NCI-H187 treated with DMSO at 0.1 percent for 48 hours (cell line): ENCODE measurements at places on chromosomes 6 and 20.

DNA sequence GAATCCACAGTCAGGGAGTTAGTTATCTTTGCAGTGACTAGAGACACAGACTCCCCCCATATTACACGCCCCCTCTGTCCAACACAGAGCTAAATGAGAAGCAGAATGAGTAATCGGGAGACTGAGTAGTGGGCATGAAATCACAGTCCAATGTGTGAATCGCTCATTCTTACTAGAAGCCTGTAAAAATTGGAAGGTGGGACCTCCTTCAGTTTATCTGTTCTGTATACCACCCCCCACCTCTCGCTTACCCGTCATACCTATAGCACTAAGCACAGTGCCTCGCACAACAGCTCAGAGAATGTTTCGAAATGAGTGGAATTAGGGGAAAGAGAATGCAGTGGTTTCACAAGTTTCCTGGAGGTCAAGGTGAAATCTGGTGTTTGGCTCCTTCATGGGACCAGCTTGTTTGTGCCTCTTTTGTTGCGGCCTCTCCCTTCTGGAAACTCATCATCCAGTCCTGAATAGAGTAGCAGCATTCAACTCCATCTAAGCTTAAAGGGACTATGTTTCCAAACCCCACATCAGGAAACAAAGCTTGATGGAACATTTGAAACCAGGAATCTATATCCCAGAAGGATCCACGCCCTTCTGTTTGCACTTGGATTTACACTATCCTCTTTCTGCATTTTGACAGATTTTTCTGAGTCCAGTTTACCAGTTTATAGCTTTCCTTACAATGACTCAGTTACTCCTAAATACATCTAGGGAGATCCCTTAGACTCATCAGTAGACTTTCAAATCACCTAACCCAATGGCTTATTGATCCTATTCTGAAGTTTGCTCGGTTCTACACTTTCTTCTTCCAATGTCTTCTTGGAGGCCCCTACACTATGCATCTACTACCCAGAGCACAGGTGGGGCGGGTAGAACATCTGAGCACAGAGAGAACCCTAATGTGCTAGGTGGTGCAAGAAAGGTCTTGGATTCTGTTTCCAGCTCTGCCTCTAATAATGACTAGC lies 59.2 kb upstream of the PIM1 start:
- DNase-seq, result no peak

DNA sequence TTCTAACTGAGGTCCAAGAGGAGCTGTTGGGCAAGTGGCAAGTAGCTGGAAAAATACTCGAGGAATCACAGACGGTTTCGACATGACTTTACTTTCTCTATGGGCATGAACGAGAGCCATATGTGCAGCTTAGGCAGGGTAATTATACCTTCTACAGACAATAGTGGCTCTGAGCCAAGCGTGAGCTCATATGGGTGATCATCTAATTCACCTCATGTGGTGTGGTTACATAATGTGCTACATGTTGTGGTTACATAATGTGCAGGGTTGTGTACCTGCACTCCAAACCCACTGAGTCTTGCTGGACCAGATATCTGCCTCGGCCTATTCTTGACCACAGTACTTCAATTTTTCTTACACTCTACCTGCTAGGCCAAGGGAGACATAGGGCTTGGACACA lies 771.7 kb upstream of the EYS start:
- DNase-seq, result no peak

- no peak for DNase-seq
Observed at GRCh38 chr20:55140631-55141030, 665.2 kb downstream of the DOK5 start.

- DNase-seq, result no peak
Observed at GRCh38 chr6:35474131-35474941, 6.1 kb downstream of the RPL10A start.

DNA sequence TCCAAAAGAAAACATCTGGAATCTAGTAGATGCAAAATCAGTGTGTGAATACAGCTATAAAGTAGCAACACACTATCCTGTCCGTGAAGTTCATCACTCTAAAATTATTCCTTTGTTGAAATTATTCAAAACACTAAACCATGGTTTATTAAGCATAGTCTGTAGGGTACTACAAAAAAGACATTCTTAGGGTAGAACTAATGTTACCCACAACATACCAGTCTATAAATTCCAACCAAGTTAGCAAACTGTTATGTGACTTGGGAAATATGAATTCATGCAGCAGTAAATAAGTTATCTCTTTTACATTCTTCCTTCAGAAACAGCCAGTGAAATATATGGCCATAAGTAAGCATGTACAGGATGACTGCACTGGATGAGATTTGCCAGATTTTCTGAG lies 580.3 kb upstream of the ADGRB3 start:
- no peak for DNase-seq

DNA sequence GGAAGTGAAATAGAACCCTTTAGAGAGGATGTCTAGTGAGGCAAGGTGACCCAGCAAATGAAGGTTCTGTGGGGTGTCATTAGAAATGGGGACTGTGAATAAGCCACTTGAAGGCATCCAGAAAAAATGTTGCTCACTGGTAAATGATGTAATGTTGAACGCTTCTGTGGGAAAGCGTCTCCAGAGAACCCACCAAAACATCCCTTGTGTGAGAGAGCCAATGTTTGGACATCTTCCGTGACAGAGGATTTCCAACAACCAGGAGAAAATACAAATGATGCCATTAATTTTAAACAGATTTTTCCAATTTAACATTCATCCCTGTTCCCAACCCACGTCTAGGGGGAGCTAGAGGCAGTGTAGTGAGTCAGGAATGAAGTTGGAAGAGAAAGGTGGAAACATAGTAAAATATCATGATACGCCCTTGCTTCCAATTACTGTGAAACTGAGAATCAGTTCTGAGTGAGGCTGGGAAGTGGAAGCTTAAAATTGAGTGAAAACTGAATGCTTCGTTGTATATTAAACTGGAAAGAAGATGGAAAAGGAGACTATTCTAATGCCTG lies 584.2 kb downstream of the CD109 start:
- DNase-seq, result no peak

GRCh38 chr20:62888910-62889309 lies 27.3 kb upstream of the TCFL5 start:
- no peak for DNase-seq

GRCh38 chr6:14108571-14109410 lies 8.8 kb upstream of the CD83 start:
- no peak for DNase-seq

DNA sequence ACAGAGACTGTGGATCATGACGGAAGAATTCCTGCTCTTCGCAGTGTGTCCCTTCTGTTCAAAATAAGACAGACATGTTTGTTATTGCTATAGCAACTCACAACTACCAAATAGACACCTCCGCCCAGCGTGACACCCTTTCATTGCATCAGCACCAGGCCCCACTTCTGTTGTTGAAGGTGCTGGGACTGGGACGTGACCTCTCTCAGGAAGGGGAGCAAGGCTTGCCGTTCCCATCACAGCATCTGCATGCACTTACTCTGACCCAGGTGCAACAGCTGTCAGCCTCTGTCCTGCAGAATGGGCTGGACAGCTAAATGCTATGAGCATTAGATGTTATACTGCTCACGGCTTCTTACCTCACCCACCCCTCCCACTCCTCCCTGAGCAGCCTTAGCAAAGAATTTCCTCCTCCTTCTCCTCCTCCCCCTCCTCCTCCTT lies 94.1 kb downstream of the DACT2 start:
- DNase-seq, result no peak

- DNase-seq, result no peak
Observed at GRCh38 chr6:84539122-84539856, 225.1 kb downstream of the TBX18 start.

DNA sequence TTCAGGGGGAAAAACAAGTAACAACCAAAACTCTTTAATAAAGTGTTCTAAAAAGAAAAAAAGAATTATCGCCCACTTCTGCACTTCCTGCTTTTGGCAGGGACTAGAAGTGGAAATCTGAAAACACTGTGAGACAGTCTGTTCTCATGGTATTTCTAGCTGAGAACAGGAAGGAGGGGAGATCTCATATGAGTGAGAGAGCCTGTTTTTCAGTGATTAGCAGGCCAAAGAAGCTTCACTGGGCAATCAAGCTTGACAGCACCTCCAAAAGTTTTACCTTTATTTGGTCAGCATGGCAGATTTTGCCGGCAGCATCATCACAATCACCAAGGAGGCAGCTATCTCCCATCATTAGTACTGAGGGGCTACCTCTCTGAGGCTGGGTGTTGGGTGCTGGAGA lies 79.5 kb upstream of the ATXN1 start:
- DNase-seq, result no peak

- no peak for DNase-seq
Observed at GRCh38 chr6:83860782-83861495, 1.4 kb downstream of the CYB5R4 start.

DNA sequence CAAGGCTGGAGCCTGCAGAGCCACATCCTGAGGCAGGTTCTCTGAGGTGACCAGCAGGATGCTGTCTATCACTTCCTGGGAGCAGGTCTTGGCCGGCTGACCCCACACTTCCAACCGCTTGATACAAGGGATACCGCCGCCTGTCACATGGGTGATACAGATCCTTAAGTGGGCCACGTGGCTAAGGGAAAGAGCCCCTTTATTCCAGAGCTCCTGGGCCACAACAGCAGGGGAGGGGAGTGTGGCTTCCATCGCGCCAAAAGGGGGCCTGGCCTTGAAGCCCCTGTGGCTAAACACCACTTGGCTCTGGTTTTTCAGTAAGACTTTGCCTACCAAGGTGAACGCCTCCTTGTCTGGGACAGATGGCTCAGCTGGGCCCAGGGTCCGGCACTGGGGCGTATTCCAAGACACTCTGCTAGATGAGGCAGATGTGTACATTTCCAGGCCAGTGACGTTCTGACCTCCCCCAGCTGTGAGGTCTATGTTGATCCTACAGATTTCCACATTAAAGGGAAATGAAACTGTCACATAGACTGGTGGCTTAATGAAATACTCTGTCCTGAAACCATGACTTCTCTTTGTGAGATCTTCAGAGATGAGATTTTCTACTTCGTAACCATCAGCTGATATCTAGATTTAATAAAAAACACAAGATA lies 37.6 kb upstream of the AVP start:
- DNase-seq, result no peak

DNA sequence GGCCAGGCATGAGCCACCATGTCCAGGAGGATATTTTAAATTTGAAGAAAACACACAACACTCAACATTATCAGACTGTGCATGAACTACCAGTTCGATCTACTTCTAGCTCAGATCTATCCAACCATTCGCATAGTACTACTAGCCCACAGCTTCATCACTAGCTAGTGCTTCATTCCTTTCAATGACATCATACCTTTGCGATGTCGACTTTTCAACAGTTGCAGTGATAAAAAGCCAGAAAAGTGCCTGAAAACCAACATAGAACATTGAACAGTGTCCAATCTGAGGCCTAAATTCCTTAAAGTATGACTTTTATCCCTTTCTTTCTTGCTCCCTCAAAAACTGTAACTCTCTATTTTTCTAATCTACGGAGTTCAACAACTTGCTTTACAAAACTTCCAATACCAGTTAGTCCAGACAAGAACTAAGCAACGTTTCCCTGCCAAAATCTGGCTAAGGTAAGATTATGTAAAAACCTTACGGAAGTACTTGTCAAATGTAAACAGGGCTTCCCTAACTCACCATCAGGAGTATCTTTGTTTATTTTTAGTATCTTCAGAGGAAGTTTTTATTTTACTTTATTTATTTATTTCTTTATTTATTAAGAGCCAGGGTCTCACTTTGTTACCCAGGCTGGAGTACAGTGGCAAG lies 434.0 kb upstream of the JARID2 start:
- no peak for DNase-seq

- no peak for DNase-seq
Observed at GRCh38 chr6:4128748-4129147, 6.6 kb downstream of the ECI2 start.

DNA sequence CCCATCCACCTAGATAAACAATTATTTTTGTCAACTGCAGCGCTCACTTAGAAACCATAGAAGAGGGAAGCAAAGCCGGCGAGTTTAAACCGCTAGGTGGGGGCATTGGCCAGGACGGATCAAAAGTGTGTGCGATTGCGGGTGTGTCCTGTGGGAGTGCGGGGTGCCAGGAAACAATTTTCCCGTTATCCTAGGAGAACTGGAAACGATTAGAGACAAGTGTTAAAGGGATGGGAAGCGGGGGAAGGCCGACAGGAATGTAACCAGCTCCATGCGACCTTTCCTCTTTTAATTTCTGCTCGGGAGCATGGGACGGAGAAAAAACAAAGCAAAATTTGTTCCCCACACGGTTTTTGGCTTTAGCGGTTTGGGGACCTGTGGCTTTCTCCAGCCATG lies 2.8 kb upstream of the HTR1B start:
- DNase-seq, result no peak

GRCh38 chr6:131791476-131791875 lies 16.3 kb upstream of the ENPP1 start:
- no peak for DNase-seq

DNA sequence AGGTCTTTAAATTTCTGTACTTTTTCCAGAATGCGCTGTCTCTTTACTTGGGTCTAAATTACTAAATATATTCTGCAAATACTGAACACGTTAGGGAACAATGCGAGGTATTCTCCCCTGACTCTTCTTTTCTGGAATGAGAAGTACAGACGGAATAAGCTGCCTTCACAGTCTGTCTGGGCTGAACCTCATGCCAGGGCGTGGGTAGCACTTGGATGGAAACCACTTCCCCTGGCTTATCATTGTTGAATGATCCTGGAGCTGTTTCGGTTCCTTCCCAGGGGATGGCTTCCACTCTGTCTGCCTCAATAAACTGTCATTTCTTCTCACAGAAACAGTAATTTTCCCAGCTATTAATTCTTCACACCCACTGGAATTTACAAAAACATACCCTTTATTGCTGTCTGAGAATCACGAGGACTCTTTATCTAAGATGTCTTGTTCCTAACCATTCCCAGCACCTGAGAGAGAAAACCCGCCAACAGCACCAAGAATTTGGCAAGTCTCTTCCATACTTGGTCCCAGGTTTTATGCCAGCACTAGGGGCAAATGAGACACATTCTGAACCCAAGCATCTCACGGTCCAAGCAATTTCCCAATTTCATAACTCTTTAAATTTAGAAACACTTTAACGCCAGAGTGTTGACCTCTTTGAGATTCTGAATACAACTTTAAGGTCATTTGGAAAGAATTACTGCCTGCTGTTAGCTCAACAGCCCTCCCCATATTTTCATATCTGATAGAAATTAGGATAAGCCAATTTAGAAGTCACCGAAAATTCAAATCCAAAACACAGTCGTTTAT lies 43.2 kb upstream of the ADGRF5 start:
- DNase-seq, result no peak

DNA sequence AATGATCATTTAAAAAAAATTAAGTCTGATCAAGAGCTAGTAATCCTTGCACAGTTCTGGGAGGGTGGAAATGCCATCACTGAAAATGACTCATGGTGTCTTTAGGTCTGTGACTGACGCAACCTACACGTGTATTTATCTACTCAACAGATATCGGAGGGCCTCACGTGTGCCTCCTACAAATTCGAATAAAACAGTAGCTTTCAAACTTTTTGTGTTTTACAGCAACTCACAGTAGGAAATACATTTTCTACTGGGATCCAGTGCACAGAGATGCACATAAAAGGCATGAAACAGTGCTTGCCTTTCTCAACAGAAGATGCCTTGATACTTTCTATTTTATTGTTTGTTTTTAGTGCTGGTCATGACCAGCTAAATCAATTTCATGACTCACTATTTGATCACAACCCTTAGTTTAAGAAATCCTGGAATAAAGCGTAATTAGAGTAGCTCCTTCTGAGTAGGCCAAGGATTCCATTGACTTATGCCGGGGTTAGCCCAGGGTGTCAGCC lies 210.0 kb upstream of the SNX9 start:
- DNase-seq, result no peak
